ENCODE measurements at places on chromosomes 2 and 18.

DNA sequence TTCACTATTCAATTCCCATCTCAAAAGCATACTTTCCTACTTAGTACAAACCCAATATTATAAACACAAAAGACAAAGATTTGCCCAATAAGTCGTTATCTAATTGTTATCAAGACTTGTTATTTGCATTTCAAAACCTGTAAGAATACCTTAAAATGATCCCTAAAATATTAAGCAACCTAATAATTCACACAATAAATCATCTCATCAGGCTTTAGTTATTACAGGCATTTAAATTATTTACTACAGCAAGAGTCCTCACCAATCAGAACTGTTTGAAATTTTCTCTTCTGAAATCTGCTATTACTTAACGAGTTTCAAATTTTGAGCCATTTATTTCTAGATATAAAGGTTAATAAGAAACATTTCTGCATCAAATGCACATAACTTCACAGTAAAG, 1.6 kb downstream of the CCDC88A start:
- DNase-seq: no peak

DNA sequence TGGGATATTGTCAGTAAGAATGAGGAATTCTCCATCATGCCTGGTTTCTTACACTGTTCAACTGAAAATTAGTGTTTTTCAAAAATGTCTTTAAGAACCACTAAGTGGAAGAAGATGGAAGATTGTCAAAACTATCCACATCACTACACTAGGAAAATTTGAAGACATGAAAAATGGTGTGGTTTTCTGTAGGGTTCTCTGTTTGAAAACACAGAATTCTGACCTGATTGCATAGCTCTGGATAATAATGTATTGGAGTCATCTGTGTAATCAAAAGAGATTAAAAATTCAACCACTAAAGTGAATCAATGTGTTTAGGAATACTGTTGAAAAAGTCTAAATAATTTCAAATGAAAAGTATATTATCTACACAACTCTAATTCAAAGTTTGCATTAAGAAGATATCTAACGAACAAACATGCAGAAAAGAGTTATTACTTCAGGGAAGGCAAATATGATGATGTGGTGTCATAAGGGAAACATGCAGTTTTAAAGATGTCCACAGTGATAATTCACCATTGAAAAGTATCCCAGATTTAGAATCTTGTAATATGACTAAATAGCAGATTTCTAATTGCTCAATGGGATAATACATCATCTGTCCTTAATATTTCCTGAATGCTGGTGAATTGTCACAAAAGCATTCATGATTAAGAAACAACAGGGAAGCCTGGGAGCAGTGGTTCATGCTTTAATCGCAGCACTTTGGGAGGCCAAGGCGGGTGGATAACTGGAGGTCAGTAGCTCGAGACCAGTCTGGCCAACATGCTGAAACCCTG, 116.9 kb downstream of the ERBB4 start:
- DNase-seq: no peak

DNA sequence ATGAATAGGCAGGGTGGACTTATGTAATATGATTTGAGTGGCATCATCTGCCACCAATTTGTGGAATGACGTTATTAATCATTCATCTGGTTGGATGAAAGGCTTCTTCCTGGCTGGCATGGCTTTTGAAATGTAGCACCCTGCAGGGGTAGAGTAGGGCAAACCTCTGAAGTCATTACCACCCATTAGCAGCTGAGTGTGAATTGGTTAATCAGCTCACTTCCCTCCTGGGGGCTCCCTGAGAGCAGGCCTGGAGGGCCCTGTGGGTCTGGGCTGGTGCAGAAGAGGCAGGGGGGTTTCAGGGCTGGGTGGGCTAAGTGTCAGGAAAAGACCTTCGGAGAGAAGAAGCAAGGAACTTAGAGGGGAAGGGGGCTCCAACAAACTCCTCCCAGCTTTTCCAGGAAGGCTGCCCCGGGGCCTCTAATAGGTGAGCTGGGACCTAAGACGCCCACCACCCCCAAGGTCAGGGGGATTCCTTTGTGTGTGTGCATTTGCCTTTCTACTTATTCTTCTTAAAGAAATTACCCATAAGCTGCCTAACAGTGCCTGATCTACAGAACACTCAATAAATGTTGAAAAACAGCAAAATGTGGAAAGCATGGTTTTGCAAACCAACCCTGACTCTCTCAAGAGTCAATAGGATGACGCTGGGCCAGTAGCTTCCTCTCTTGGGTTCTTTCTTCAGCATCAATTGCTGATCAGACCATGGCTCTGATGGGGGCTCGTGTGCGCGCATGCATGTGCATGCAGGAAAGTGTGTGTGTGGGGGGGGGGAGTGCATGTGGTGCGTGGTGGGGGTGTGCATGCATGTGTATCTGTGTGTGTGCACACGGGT, 49.7 kb upstream of the ZNF516 start:
- DNase-seq: no peak

- no peak for DNase-seq
These were observed 52.8 kb upstream of the DCC start for GRCh38 chr18:52287151-52287550.

GRCh38 chr2:166343467-166343866, 32.3 kb downstream of the SCN9A start:
- DNase-seq: no peak

- no peak for DNase-seq
These were observed 124.8 kb downstream of the PARD3B start for GRCh38 chr2:204670124-204670523.

DNA sequence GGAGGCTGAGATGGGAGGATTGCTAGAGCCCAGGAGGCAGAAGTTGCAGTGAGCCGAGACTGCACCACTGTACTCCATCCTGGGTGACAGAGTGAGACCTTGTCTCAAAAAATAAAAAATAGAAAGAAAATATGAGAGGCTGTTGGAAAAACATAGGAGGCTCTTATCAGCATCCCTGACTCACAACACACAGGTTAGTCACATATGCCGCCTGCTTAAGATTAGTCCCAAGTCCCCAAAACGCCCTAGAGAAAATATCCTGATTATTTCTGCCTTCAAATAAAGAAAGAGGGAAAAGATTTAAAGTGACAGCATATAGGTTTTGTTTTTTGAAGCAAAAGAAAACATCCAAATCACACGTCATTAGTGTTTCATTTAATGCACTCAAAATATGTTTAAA, 29.8 kb upstream of the GALM start:
- DNase-seq: no peak

DNA sequence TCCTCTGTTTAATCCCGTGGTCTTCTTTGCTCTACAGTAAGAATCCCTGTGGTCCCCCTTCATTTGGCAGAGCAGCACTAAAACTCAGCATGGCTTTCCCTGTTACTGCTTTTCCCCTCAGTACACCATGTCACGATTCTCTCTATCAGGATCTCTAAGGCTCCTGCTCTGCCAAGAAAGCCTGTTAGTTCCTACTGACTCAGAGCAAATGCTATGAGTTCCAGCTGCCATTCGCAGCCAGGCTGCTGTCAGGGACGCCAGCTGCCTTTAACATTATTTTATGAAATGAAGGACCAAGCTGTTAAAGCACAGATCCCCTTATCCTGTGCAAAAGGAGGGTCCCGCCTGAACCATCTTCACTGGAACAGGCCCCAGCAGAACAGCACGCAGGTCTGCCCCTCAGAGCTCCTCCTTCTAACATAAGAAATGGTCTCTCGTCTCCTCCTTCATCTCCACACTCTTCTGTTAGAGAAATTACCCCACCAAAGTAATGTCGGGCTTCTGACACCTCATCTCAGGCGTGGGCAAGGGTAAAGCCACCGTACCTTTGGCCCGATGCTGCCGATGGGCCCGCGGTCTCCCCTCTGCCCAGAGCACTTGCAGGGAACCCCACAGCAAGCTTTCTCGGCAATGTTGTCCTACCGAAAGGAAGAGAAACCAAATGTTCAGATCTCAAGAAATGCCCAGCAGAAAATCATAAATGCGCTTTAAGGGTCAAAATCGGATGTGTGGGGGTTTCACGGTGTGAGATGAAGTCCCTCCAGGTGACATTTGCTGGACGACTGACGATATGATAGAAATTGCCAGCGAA, 52.6 kb downstream of the COL6A3 start:
- DNase-seq: no peak

DNA sequence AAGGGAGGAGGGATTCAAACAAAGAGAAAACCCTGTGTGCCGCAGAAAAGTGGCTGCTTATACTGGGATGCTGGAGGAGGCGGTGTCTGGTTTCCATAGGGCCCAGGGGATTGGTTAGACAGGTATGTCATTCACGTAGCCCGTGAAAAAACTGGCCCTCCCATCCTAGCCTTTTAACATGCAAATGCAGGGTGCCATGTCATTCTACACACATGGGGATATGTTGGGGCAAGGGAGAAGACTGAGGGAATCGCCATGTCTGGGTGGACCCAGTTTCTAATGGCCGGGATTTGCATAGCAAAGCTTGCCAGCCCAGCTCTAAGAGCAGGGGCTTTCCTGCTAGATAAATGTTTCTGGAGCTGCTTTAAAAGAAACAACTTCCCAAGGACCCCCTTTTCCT, 8.2 kb upstream of the RNU2-63P start:
- DNase-seq: no peak

GRCh38 chr2:183678908-183679307, 554.7 kb downstream of the NUP35 start:
- no peak for DNase-seq

DNA sequence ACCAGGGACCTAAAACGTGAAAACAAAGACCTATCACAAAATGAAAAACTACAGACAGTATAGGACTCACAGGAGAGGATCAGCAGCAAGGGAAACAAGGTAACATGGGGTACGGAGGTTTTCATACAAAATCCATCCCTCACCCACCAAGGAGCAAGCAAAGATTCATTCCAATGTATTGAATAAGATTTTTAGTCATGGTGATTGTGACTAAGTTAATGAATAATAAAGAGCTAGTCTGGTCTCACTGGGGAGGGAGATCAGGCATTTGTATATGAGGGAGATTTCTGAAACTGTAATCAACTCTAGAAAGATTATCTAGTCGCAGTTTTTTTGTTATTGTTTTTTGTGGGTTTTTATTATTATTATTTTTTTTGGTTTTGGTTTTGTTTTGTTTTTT, 336.5 kb upstream of the MMADHC start:
- no peak for DNase-seq

GRCh38 chr2:230677201-230677946, 35.3 kb upstream of the CAB39 start:
- no peak for DNase-seq

- DNase-seq: no peak
These were observed 258.3 kb downstream of the SETBP1 start for GRCh38 chr18:44938720-44939665.

GRCh38 chr2:113679457-113679856, 52.4 kb downstream of the RABL2A start:
- DNase-seq: no peak

- no peak for DNase-seq
These were observed 19.2 kb downstream of the ATOH8 start for GRCh38 chr2:85772841-85773491.

DNA sequence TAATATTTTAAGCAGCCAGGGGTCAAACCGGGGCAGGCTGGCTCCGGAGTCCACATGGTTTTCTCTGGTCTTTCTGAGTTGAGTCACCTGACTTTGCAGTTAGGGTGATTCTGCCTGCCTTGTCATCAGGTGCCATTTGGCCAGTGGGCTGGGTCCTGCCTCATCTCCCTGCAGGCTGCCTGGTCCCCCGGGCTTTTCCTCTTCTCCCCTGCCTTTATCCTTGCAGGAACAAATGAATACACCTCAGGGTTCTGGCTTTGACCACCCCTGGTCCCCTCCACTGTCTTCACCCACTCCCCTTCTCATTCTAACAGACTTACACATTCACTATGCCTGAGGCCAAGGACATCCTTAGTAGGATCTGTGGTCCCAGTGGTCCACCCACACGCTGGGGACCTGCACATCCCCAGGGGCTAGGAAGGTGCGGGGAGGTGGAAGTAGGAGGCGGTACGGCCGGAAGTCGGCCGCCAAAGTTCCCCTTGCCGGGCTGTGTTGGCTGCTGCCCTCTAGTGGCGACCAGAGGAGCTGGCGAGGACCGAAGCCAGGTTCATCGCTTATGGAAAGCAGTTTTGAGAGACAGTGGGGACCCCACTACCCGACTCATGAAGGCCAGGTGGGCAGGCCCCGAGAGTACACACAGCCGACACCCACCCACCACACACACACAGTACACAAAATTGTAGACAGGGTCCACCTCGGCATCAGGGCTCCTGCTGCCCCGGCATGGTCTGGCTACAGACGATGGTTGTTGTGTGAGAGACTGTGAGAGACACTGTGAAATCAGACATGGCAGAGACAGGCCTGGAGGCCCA, 6.3 kb upstream of the TEX261 start:
- DNase-seq: peak; percentile 76

GRCh38 chr2:21268878-21269224, 145.1 kb downstream of the TDRD15 start:
- DNase-seq: no peak

- no peak for DNase-seq
These were observed 4.8 kb downstream of the TGFBRAP1 start for GRCh38 chr2:105324732-105325131.

DNA sequence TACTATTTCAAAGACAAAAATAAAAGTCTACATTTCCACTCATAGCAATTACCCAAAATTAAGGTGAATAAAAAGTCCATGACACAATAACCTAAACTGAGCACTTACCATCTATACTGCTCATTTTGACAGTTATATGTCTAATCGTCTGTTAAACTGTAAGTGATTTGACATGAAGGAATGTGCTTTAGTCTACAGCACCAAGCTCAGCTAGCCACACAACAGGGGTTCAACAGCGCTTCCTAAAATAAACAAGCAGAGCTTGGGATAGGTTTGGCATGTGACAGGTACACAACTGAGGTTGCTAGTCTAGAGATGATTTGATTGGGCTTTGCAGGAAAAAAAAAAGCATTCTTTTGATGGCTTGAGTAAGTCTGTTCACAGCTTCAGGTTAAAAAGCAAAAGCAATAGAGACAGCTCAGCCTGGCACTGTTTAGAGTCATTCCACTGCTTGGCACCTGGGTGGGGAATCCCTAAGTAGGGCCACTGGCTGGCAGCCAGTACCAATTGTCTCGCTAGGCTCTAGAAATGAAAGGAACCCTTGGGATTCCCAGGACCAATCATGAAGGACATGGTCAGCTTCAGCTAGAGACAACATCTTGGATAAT, 78.6 kb downstream of the BARD1 start:
- no peak for DNase-seq

DNA sequence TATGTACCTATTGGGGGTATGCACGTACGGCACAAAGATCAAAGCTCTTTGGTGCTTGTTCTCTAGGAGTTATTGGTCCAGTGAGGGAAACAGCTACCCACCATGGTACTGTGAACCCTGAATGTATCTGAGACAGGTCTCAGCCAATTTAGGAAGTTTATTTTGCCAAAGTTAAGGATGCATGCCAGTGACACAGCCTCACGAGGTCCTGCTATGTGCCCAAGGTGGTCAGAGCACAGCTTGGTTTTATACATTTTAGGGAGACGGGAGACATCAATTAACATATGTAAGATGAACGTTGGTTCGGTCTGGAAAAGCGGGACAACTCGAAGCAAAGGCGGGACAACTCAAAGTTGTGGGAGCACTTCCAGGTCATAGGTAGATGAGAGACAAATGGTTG, 75.8 kb downstream of the SOWAHC start:
- DNase-seq: no peak

DNA sequence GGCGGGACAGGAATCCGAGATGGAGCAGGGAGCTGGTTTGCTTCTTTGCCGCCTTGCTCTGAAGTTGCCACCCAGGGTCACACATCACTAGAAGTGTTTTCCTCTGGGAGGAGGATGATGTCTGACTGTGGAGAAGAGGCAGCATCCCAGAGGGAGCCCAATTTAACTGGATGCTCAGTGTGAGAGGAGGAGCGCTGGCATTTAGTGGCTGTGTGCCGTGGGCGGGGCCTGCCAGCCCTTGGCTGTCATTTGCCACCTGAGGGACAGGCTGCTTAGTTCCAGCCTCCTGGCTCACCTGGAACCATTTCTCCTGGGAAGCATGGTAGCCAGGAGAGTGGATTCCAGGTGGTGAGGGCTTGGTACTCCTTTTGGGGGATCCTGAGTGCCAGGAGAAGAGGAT, 9.6 kb downstream of the B3GNT2 start:
- no peak for DNase-seq

Data from kidney (tissue), 22 donors.